H9 (cell line): ENCODE measurements at places on chromosomes 1 and 21. TPM values are rescaled to one million over a fixed set of nuclear protein-coding genes. Genes with fewer than 3 reads are reported as not detected.

GRCh38 chr1:199123615-199124014, 484.8 kb downstream of the PTPRC start:
- DNase-seq = no peak
- no peaks in the 10 kb centered on the region for H3K27me3 ChIP-seq
- no peak overlapping the region for H3K27ac ChIP-seq
- H3K4me1 ChIP-seq = no peaks in the 10 kb centered on the region

DNA sequence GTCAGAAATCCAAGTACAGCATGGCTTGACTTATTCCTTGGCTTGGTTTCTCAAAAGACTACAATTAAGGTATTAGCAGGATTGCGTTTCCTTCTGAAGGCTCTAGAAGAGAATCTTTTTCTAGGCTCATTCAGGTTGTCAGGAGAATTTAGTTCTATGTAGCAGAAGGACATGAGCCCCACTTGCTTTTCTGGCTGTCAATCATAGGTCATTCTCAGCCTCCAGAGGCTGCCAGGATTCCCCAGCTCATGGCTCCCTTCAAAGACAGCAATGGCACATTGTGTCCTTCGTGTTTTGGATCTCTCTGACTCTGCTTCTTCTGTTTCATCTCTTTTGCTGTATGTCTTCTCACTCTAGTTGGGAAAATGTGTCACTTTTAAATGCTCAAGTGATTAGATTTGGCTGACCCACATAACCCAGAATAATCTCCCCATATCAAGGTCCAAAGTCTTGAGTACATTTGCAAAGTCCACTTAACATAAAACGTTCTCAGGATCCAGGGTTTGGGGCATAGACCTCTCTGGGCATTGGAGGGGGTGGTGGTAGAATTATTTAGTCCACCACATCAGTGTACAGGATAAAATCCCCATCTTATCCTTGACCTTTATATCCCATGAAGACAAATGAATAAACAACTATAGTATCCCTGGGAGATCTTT, 126.7 kb upstream of the BCL9 start:
- no peaks in the 10 kb centered on the region for H3K27me3 ChIP-seq
- no peak overlapping the region for H3K4me3 ChIP-seq
- DNase-seq = no peak
- no peaks in the 10 kb centered on the region for H3K36me3 ChIP-seq
- H3K4me1 ChIP-seq = no peaks in the 10 kb centered on the region
- no peak overlapping the region for H3K27ac ChIP-seq

- no peak overlapping the region for H3K4me3 ChIP-seq
- H3K27me3 ChIP-seq = no peaks in the 10 kb centered on the region
- peaks cover 40% of the 10 kb centered on the region for H3K36me3 ChIP-seq
- no peak overlapping the region for H3K27ac ChIP-seq
- no peaks in the 10 kb centered on the region for H3K4me1 ChIP-seq
These were observed 34.2 kb downstream of the SLC19A1 start for GRCh38 chr21:45507888-45508508.

Gene ATP13A2
- 53.6 and 62.0 TPM in 2 replicates for total RNA-seq

GRCh38 chr1:174954073-174954460, 45.7 kb upstream of the CACYBP start:
- DNase-seq = no peak
- no peak overlapping the region for H3K27ac ChIP-seq
- H3K4me1 ChIP-seq = no peaks in the 10 kb centered on the region; the same call in 1 of the 2 replicates
- no peaks in the 10 kb centered on the region for H3K27me3 ChIP-seq
- H3K4me3 ChIP-seq = no peak overlapping the region
